ENCODE measurements at places on chromosomes 1 and 21.

- DNase-seq, result no peak
These were observed 3.2 kb upstream of the PERM1 start for GRCh38 chr1:985126-985525.

DNA sequence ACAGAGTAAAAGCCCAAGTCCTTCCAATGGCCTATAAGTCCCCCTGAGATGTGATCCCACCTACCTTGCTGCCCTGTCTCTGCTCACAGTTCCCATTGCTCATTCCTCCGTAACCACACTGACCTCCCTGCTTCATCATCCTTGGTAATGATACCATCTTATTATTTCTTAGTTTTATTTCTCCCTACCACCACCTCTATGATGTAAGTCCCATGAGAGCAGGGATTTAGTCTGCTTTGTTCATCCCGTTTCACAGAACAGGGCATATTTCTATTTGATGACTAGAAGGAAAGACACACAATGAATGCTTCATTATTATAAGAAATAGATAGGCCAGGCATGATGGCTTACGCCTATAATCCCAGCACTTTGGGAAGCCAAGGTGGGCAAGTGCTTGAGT lies 22.5 kb downstream of the NIBAN1 start:
- DNase-seq, result no peak

DNA sequence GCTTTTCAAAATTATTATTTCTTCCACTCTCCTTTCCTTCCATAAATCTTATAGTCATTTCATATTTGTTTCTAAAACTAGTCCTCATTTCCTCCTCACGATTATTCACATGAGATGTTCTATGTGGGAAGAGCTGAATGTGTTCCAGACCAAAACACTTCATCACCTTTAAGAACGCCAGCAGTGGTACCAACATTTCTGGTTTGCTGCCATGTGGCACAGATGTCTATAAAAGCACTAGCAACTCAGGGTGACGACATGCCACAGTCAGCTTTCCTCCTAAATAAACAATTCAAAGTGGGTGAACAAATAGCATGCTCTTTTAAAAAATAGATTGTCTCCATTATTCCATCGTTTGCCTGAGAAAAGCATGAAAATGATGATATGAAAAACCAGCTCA lies 1217.8 kb upstream of the ADGRL2 start:
- DNase-seq, result no peak

DNA sequence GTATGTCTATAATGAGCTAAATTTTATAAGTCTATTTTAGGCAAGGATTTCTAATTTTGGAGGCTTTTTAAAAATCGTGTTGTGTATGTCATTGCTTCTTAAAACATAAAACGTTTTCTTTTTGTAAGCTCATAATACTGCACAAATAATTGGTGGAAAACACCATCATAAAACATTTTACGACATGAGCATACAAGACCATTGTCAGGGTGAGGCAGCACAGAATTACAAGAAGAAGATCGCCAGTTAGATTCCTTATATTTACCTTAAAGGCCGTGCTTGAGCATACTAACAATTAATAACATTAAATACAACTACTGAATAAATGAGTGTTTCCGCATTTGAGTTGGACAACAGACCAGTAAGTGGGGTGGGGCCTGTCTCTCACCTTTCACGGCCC lies 19.1 kb upstream of the LMX1A start:
- DNase-seq, result no peak

GRCh38 chr1:14142397-14143100 lies 442.6 kb downstream of the PRDM2 start:
- no peak for DNase-seq

DNA sequence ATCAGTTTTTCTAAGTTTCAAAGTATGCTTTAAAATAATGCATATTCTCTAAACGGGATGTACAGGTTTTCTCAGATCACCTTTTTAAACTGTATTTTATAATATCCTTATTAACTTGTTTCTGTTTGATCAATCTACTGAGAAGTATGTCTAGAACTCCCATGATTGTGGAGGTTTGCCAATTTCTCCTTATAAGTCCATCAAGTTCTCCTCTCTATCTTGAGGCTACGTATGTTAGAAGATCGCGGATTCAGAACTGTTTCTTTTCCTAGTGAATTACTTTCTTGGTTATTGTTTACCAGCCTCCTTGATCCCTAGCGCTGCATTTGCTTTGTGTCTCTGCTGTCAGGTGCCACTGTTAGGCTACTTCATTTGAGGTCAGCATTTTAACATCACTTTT lies 89.2 kb downstream of the NPHP4 start:
- DNase-seq, result no peak

GRCh38 chr1:2272686-2273400 lies 44.7 kb downstream of the SKI start:
- no peak for DNase-seq

GRCh38 chr1:38250356-38250755 lies 203.8 kb upstream of the POU3F1 start:
- DNase-seq, result no peak

DNA sequence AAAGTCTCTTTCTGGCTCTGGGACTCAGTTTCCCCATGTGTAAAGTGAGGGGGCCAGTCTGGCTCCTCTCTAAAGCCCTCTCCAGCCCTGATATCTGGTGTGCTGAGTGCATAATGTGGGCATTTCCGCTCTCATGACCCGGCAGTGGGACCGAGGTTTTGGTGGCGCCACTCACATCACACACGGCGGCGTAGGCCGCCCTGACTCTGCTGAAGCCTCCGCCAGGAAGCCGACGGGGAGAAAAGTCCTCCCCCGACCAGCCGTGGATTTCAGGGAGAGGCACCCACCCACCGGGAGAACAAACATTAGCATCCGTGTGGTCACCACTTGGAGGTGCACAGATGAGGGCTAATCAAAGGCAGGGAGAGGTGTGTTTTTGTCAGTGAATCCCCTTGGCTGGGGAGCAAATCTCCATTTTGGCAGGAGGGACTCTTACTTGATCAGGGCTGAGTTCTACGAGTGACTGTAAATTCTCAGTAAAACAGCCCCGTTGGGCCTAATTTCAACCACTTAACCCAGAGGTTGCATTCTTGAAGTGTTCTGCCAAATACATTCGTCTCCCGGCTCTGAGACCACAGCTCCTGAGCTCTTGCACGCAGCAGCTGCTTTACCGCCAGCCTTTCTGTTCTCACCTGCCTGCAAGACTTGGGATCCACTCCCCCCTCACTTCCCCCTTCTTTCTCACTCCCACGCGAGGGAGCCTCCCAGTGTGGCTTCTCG lies 118.2 kb downstream of the FOXD2 start:
- DNase-seq, result no peak

GRCh38 chr1:38207906-38208305 lies 161.3 kb upstream of the POU3F1 start:
- DNase-seq, result no peak

- DNase-seq, result no peak
These were observed 899 bp downstream of the OPRD1 start for GRCh38 chr1:28812669-28813468.

- no peak for DNase-seq
These were observed 61.2 kb downstream of the GBP6 start for GRCh38 chr1:89425056-89425455.

GRCh38 chr1:226029093-226029496 lies 30.0 kb upstream of the SDE2 start:
- no peak for DNase-seq
